NCI-H2029 treated with DMSO at 0.1 percent for 48 hours (cell line): ENCODE measurements at places on chromosomes 2 and 18.
A peak's percentile ranks its signal among the peaks of the same experiment; 100 is the strongest.

DNA sequence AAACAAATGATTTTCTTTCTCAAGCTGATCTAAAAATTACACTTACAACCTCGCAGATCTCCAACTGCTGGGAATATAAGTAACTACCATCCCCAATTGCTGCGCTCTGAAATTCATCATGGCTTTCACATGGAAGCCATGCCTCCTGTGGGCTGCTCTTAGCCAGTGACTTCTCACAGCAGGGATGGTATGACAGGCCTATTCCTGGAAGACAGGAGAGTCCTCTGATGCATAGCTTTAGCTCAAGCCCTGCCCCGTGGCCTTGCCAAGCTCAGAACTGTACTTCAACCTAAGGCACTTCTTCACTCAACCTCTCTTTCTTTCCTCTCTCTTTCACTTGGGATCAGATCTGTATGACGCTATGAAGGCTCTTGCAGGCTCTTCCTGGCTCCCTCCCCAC lies 12.6 kb upstream of the ELAC1 start:
- no peak for DNase-seq

DNA sequence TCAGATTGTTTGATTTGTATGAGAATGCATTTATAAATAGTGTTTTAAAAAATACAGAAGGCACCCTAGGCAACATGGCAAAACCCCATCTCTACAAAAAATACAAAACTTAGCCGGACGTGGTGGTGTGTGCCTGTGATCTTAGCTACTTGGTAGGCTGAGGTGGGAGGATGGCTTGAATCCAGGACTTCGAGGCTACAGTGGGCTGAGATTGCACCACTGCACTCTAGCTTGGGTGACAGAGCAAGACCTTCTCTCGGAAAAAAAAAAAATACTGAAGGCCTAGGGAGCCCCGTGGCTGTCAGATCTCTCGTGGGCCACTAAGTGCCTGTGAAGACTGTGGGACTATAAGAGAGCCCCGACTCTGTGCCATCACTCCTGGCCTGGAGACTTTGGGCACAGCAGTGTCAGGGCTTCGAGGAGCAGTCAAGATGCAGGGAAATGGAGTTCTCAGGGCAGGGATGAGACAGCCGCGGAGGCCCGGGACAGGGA lies 40.5 kb downstream of the MYO7B start:
- no peak for DNase-seq

DNA sequence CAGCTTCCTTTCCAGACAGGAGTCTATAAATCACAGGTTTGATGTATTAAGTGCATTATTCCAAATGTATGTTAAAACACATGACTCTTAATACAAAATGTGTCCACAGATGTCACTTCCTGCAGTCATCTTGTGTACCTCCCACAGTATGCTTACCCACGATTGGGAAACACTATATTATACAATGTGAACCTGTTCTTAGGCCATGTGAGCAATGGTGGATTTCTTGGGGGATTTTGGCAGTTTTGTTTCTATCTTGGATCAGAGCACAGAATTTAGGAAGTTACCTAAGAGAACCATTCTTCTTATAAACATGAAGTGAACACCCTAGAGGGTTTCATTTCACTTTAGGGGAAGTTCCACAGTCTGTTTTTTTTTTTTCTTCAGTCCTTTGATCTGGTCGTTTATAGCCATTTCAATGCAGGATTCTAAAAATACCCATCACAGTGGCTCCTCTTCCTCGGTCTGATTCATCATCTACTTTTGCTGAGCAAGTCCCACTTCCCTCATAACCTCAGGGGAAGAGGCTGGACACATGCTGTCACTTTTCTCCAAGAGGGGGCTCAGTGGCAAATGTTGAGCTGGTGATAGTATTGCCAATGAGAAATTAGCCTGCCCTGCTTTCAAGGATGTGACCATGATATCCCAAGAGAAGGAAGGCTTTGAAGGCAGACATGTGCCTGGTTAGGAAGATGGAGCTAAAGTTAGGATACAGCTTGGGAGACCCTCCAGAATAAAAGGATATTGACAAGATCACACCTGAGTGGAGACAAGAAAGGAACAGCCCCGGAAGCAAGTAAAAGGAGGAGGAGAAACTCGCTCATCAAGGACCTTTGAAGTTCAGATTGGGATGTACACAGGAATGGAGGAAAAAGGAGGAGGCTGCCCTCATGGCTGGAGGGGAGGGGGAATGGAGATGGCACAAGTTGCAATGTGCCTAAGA lies 22.6 kb downstream of the PLEK start:
- DNase-seq: no peak

DNA sequence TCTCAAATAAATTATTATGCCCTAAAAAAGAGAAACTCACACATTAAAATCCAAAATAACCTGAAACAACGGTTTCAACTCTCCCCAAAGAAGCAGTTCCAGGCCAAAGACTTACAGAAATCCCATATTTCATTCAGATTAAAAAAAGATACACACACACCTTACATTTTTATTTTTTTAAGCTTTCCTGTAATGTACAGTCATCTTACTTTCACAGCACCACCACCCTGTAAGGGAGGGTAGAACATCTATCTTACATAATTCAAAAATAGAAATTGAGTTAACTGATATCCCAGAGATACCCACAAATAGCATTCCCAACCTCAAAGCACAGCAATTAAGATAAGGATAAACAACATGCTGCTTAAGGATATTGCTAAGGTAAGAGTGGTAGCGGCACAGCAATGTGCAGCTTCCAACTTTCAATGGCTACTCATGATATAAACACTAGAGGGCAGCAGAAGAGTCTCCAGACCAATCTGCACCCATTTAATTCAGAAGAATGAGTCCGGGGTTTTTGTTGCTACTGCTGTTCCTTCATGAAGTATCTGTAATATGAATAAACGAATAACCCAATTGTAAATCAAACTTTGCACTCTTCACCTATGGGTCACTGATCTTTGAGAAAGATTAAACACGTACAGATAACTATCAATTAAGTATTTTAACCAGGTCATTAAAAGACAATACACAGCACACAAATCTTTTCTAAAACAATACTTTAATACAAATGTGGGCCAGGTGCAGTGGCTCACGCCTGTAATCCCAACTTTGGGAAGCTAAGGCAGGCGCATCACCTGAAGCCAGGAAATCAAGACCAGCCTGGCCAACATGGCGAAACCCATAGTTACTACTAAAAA lies 11.3 kb downstream of the GFPT1 start:
- DNase-seq: peak; percentile 28

GRCh38 chr2:5290900-5291546 lies 401.2 kb upstream of the SOX11 start:
- no peak for DNase-seq

GRCh38 chr2:79369127-79369526 lies 143.7 kb upstream of the CTNNA2 start:
- DNase-seq: no peak

- DNase-seq: no peak
These were observed 24.8 kb downstream of the GATA6 start for GRCh38 chr18:22194151-22194598.

DNA sequence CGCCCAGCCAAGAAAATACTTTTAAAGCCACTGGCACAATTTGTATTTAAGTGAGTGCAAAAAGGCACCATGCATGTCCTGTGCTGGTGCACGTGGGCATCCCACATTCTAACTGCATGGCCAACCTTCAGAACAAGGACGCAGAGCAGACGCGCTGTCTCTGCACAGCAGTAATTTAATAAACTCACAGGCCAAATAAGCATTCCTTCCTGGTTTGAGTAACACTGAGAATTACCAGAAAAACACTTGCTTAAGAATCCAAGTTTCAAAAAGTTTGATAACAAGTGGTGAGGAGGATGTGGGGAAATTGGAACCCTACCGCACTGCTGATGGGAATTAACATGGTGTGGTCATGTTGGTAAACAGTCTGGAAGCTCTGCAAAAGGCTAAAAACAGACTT lies 38.7 kb downstream of the RPL31 start:
- DNase-seq: no peak

GRCh38 chr2:112118148-112118547 lies 20.0 kb upstream of the FBLN7 start:
- DNase-seq: no peak

- DNase-seq: no peak
These were observed 290.5 kb downstream of the GULP1 start for GRCh38 chr2:188582211-188582610.

DNA sequence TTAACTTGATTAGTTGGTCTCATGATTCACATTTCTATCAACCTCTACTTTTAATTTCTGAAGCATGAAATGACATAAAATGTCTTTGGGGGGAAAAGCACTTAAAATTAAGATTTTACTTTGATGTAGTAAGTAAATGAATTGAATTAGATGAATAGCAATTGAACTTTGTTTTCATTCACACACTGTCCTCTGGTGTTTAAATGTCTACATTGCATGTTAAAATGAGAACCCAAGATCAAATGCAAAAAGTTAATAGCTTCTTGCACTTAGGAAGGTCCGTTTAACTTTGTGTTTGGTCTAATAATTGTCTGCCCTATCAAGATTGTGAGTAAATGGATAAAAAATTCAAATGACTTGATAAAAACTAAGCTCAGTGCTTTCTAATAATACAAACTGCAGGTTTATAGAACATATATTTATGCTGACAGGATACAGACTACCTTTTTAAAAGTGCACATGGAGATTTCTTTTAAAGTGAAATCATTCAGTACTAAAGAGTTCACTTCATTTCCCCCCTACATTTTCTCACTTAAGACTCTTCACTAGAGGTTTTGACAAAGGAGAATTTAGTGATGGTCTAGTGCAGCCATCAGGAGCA lies 156.2 kb upstream of the NABP1 start:
- DNase-seq: no peak

DNA sequence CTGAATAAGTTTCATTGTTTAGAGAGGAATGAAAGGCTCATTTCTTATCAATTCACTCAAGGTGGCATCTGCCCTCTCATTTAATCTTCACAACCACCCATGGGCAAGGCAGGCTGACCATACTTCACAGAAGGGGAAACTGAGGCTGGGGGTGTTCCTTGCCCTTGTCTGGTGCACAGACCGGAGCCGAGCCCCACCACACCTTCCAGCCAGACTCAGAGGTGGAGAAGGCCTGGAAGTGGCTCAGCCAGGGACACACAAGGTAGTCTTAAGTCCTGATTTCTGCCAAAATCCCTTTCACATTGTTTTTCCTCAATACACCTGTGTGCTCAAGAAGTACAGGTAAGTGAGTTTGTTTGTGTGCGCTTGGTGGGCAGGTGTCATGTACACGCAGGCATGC lies 111.9 kb upstream of the TEX51 start:
- DNase-seq: no peak

DNA sequence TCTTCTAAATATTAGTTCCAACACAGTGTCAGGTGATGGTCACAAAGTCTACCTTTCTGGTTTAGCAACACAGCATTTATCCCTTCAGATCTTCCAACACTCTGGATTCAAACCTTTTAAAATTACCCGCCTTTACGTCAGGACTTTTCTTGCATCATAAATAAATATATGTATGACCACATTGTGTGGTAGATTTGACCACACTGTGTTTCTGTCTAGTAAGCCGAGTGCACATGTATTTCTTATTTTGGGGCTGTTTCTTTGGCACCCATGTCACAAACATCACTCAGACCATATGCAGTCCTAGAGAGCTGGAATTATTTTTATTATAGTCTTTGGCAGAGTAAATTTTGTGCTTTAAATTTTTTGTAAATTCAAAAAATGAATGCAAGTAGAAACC lies 172.1 kb downstream of the ANKRD44 start:
- no peak for DNase-seq
